WTC11 (cell line): ENCODE measurements at places on chromosomes 4 and X. TPM values are rescaled to one million over a fixed set of nuclear protein-coding genes. Genes with fewer than 3 reads are reported as not detected.

GRCh38 chr4:68499021-68499420, 51.8 kb downstream of the TMPRSS11E start:
- no peak for DNase-seq
- no peaks in the 10 kb centered on the region for H3K27me3 ChIP-seq
- peaks cover 7% of the 10 kb centered on the region for H3K36me3 ChIP-seq
- no peak overlapping the region for H3K4me3 ChIP-seq
- peaks cover 26% of the 10 kb centered on the region for H3K4me1 ChIP-seq

GRCh38 chr4:183185018-183185417, 86.0 kb downstream of the WWC2 start:
- peaks cover 81% of the 10 kb centered on the region for H3K4me1 ChIP-seq
- no peaks in the 10 kb centered on the region for H3K27me3 ChIP-seq
- H3K36me3 ChIP-seq = peaks cover 8% of the 10 kb centered on the region

DNA sequence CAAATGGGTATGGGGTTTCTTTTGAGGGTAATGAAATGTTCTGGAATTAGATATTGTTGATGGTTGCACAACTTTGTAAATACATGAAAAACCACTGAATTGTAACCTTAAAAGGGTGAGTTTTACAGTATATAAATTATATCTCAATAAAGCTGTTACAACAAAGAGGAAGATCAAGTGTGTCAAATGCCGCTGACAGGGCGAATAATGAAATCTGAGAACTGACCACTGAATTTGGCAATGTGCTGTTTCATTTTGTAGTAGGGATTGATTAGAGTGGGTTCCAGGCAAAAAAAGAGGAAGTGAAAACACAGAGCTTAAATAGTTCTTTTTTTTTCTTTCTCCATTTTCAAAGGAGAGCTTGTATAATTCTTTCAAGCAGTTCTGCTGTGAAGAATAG, 161.1 kb upstream of the NAP1L5 start:
- H3K27me3 ChIP-seq = no peaks in the 10 kb centered on the region
- no peak overlapping the region for H3K4me3 ChIP-seq
- no peak for DNase-seq
- no peak overlapping the region for H3K27ac ChIP-seq
- no peaks in the 10 kb centered on the region for H3K36me3 ChIP-seq

GRCh38 chr4:1384675-1385372, 21.4 kb downstream of the NKX1-1 start:
- DNase-seq = peak; percentile 6
- H3K27me3 ChIP-seq = no peaks in the 10 kb centered on the region
- H3K4me1 ChIP-seq = no peaks in the 10 kb centered on the region
- H3K36me3 ChIP-seq = peaks cover 18% of the 10 kb centered on the region
- H3K4me3 ChIP-seq = no peak overlapping the region

- no peaks in the 10 kb centered on the region for H3K27me3 ChIP-seq
- no peaks in the 10 kb centered on the region for H3K36me3 ChIP-seq
- no peak for DNase-seq
- H3K4me1 ChIP-seq = no peaks in the 10 kb centered on the region
- no peak overlapping the region for H3K4me3 ChIP-seq
Measured at GRCh38 chr4:126757219-126757618, 875.5 kb upstream of the INTU start.

DNA sequence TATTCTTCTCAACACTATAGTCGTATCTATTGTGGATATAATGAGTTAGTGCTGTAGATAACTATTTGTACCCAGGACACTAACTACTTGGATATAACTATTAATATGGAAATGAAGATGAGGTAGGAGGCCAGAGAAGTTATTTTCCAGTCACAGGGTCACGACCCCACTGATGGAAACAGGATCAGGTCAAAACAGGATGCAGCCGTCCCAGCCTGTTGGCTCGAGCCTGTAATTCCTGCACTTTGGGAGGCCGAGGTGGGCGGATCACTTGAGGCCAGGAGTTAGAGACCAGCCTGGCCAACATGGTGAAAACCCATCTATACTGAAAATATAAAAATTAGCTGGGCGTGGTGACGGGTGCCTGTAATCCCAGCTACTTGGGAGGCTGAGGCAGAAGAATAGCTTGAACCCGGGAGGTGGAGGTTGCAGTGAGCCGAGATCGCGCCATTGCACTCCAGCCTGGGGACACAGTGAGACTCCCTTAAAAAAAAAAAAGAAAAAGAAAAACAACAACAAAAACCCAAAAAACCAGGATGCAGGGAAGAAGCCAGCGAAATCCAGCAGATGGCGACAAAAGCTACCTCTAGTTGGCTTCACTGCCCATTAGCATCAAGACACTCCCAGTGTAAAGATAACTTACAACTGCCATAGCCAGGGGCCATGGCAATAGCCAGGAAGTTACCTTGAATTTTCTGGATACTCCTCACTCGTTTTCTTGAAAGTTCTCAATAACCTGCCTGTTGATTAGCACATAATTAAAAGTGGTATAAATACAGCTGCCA, 37.9 kb upstream of the NKAP start:
- peaks cover 72% of the 10 kb centered on the region for H3K27me3 ChIP-seq
- H3K4me1 ChIP-seq = peaks cover 2% of the 10 kb centered on the region
- no peaks in the 10 kb centered on the region for H3K36me3 ChIP-seq
- H3K4me3 ChIP-seq = no peak overlapping the region
- H3K27ac ChIP-seq = no peak overlapping the region

DNA sequence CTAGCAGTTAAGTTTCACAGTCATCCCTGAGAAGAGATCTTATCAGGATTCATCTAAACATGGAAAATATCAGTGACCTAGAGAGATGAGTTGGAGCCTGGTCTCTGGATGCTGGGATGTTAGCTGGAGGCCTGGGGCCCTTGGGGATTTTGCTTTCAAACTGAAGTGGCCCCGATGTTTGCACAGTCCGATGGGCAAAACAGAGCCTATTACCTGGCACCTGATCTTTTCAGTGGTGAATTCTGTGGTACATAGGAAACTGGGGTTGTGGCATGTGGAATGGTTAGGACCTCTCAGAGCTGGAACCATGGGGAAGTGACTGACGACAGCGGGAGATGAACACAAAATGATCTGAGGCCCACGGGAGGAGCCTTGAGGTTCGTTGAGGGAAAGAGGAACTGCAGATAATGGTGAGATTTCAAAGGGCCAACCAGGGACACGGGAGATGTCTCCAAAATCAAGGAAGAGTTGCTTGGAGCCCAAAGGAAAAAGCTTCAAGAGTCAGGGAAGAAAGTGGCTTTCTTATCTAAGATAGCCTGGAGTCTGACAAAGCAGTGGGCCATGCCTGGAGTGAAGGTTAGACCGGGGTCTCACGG, 17.8 kb upstream of the TENM3 start:
- no peaks in the 10 kb centered on the region for H3K27me3 ChIP-seq
- peaks cover 30% of the 10 kb centered on the region for H3K4me1 ChIP-seq
- DNase-seq = no peak
- no peak overlapping the region for H3K4me3 ChIP-seq
- H3K27ac ChIP-seq = peak overlapping the region; percentile 22; the same call in 1 of the 2 replicates

- no peaks in the 10 kb centered on the region for H3K4me1 ChIP-seq
- no peak overlapping the region for H3K4me3 ChIP-seq
- H3K27me3 ChIP-seq = no peaks in the 10 kb centered on the region
- peaks cover 23% of the 10 kb centered on the region for H3K36me3 ChIP-seq
- no peak for DNase-seq
Measured at GRCh38 chr4:82467471-82467870, 37.1 kb downstream of the ENOPH1 start.

- peaks cover 33% of the 10 kb centered on the region for H3K4me1 ChIP-seq
- no peak for DNase-seq
- H3K4me3 ChIP-seq = no peak overlapping the region
- H3K36me3 ChIP-seq = no peaks in the 10 kb centered on the region
- H3K27ac ChIP-seq = no peak overlapping the region
Measured at GRCh38 chr4:85780664-85781063, 305.7 kb downstream of the ARHGAP24 start.

GRCh38 chrX:42385730-42386129, 392.2 kb downstream of the PPP1R2C start:
- no peak for DNase-seq
- H3K27ac ChIP-seq = no peak overlapping the region
- no peak overlapping the region for H3K4me3 ChIP-seq
- H3K4me1 ChIP-seq = no peaks in the 10 kb centered on the region

GRCh38 chr4:125433453-125433852, 118.7 kb downstream of the FAT4 start:
- H3K27ac ChIP-seq = no peak overlapping the region
- no peak for DNase-seq
- H3K36me3 ChIP-seq = peaks cover 14% of the 10 kb centered on the region
- H3K27me3 ChIP-seq = no peaks in the 10 kb centered on the region
- peaks cover 20% of the 10 kb centered on the region for H3K4me1 ChIP-seq

- no peak overlapping the region for H3K4me3 ChIP-seq
- peaks cover 8% of the 10 kb centered on the region; the same call in 1 of the 2 replicates for H3K36me3 ChIP-seq
- H3K27me3 ChIP-seq = peaks cover 9% of the 10 kb centered on the region
- no peak overlapping the region for H3K27ac ChIP-seq
Measured at GRCh38 chr4:20640989-20641388, 59.3 kb upstream of the PACRGL start.

GRCh38 chr4:54924891-54925290, 200.5 kb downstream of the KDR start:
- H3K4me1 ChIP-seq = no peaks in the 10 kb centered on the region
- no peak overlapping the region for H3K27ac ChIP-seq
- no peak for DNase-seq
- no peak overlapping the region for H3K4me3 ChIP-seq
- H3K27me3 ChIP-seq = no peaks in the 10 kb centered on the region

- H3K36me3 ChIP-seq = peaks cover 4% of the 10 kb centered on the region; the same call in 1 of the 2 replicates
- H3K27me3 ChIP-seq = no peaks in the 10 kb centered on the region
Measured at GRCh38 chrX:141638550-141638949, 49.0 kb downstream of the SPANXA2 start.

- H3K4me1 ChIP-seq = peaks cover 44% of the 10 kb centered on the region
- H3K4me3 ChIP-seq = no peak overlapping the region
- H3K27me3 ChIP-seq = no peaks in the 10 kb centered on the region
Measured at GRCh38 chr4:108884596-108884995, 121.7 kb upstream of the ETNPPL start.

- H3K36me3 ChIP-seq = no peaks in the 10 kb centered on the region
- peaks cover 2% of the 10 kb centered on the region; the same call in 1 of the 2 replicates for H3K4me1 ChIP-seq
- H3K27me3 ChIP-seq = no peaks in the 10 kb centered on the region; the same call in none of the 2 replicates
- DNase-seq = no peak
- no peak overlapping the region for H3K4me3 ChIP-seq
Measured at GRCh38 chrX:132714913-132715312, 226.1 kb upstream of the MBNL3 start.

- H3K36me3 ChIP-seq = 0 out of 2 replicates have a peak, but pooled peaks cover 3% of the 10 kb centered on the region
- no peak overlapping the region for H3K27ac ChIP-seq
- DNase-seq = no peak
- H3K4me1 ChIP-seq = peaks cover 17% of the 10 kb centered on the region
- H3K4me3 ChIP-seq = no peak overlapping the region
- H3K27me3 ChIP-seq = no peaks in the 10 kb centered on the region
Measured at GRCh38 chr4:185222598-185222997, 13.2 kb downstream of the SNX25 start.

S100P gene
- total RNA-seq = 0.55 TPM in 1 of 3 replicates, not detected in the others

GYG2 gene
- 47.6 to 53.6 TPM (median 52.8 TPM) in 3 replicates for total RNA-seq

TREX2 gene
- 0.78 to 1.5 TPM (median 1.0 TPM) in 3 replicates for total RNA-seq

SYTL4 gene
- 0.16 to 0.31 TPM (median 0.27 TPM) in 3 replicates for total RNA-seq

NLRP2B gene
- total RNA-seq = not detected in 3 replicates

FAM47C gene
- not detected in 3 replicates for total RNA-seq

MXD4 gene
- 17.7 to 22.7 TPM (median 20.4 TPM) in 3 replicates for total RNA-seq

ZCCHC18 gene
- total RNA-seq = 2.3 to 2.6 TPM (median 2.4 TPM) in 3 replicates

ANOS1 gene
- total RNA-seq = 24.8 to 27.5 TPM (median 27.3 TPM) in 3 replicates

MND1 gene
- 35.9 to 36.7 TPM (median 36.0 TPM) in 3 replicates for total RNA-seq

HDX gene
- total RNA-seq = 5.4 to 6.3 TPM (median 5.5 TPM) in 3 replicates

CT55 gene
- total RNA-seq = 0.24 TPM in 1 of 3 replicates, not detected in the others

SHROOM3 gene
- total RNA-seq = 52.2 to 71.9 TPM (median 52.6 TPM) in 3 replicates
